Activated CD4-positive, CD25-positive, alpha-beta regulatory T cell treated with anti-CD3 and anti-CD28 coated beads, Interleukin-2, amount 50 U/mL, for 16 hours (primary cell): ENCODE measurements at places on chromosomes 6 and 20.

DNA sequence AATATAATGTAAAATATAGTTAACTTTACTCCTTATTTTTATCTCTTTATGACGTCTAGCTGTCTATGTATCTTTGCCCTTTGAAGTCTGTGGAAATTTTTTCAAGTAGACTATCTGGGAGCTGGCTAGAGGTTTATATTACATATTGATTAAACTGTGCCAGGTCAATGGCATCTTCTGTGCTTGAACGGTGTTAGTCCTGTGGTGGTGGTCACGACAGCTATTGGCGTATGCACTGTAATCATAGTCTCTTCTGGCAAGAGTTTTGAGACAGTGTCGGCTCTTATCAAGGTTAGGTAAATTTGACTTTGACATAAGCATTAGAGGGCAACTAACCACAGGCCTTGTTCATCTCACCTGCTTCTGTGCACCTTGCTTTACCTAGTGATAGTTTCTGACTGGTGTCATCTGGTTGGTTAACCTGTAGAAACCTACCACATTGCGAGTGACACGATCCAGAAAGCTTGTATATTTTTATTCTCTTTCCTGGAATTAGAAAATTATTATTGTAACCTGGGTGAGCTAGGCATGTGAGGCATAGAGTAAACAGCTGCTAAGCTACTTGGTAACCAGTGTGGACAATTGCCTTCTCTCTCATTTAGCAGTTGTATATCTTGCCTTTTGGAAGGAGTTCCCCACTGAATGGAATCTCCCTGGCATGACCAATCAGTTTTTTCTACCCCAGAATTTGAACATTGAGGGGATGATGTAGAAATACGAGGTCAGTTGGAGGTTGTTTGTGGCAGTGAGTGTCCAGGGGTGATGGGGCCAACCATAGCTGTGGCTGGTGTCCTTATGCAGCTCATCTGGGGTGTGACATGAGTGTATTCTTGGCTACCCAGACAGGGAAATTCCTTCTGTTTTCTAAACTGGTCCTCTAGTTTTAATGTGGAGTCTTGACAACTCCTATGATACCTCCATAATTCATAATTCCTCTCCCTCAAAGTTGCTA lies 45.9 kb downstream of the SH3BGRL2 start:
- no peak for DNase-seq

- no peak for DNase-seq
Observed at GRCh38 chr6:36244641-36245280, 25.1 kb upstream of the PNPLA1 start.

GRCh38 chr6:4320860-4321259 lies 185.5 kb upstream of the ECI2 start:
- no peak for DNase-seq

DNA sequence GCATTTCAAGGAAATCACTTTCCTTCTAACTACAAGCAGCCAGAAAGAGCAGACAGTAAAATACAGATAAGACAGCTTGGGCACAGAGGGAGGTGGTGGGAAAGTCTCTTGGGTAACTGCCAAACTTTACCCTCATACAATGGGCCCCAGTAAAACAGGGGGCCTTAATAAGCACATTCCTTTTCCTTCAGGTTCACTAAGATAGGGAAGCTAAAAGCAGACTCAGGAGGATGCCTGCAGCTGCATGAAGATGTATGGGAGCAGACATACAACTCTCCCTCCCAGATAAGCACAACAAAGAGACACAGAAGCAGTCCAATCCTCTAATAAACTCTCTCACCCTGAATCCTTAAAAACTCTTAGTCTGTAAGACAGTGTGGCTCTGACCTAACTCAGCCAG lies 49.0 kb downstream of the SIM1 start:
- DNase-seq: no peak

DNA sequence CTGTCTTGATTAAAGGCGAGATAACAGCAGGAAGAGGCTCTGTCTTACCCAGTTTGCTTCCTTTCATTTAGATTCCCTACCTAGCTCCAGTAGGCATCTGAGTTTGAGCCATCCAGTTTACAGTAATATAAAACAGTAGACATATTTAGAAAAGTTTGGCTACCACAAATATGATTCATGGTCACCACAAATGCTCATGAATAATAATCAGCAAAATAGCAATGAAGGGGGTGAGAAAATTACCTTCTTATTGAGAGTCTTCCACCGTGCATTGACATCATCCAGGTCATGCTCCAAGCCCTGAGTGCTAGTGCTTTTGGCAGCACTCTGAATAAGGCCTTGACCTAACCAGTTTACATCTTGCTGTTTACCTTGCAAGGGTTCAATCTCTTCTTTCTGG lies 106.2 kb downstream of the DST start:
- DNase-seq: no peak

DNA sequence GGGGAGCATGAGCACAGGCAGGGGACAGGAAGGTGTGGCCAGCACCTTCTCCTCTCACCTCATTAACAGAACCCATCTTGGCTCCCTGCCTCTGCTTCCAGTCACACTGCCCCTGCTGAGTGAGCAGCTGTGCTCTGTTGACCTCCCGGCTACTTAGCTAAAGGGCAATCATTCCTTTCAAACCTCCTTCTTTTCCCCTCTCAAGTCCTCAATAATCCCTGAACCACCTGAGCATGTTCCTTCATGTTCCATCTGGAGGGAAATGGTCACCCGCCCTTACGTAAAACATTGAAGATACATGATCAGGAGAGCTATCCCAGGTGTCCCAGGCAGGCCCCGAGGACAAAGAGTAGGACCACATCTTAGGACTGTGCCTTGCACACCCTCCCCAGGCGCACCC lies 21.7 kb upstream of the MRPS10 start:
- DNase-seq: no peak

- DNase-seq: no peak
Observed at GRCh38 chr6:99606656-99607415, at the start of gene PRDM13. Gene PRDM13, plus strand, starts transcription at chr6:99606833. Its CDS starts 202 bp downstream, at chr6:99607035.

- DNase-seq: no peak
Observed at GRCh38 chr6:128303870-128304269, 216.5 kb downstream of the PTPRK start.

DNA sequence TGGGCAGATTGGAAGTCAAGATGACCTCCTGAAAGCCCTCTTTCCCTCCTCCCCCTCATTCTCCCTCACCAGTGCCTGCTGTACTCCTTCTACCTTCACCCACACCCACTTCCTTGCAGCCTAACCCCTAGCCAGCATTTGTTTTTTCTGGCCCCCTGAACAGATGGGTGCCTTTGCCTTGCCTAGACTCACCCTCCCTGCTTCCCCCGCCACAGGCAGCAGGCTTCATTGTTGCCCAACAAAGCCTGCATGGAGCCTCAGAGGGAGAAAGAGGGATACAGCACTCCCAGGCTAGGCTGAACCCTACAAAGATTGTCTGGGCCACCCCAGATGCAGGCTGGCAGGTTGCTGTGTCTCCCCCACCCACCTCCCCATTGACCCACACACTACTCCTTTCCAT lies 2.7 kb downstream of the MOCS1 start:
- DNase-seq: no peak

- no peak for DNase-seq
Observed at GRCh38 chr20:1657556-1658334, at the start of gene SIRPG. Gene SIRPG, minus strand, starts transcription at chr20:1657779. Its CDS starts 65 bp downstream, at chr20:1657714.

- DNase-seq: no peak
Observed at GRCh38 chr6:14880052-14880451, 365.8 kb upstream of the JARID2 start.

GRCh38 chr20:19269737-19270340 lies 57.4 kb downstream of the SLC24A3 start:
- DNase-seq: no peak

- DNase-seq: no peak
Observed at GRCh38 chr6:2230659-2231277, 14.6 kb downstream of the GMDS start.

GRCh38 chr20:48995589-48995988 lies 50.5 kb upstream of the CSE1L start:
- DNase-seq: no peak

GRCh38 chr6:108118359-108118724 lies 43.8 kb upstream of the OSTM1 start:
- DNase-seq: no peak

- DNase-seq: no peak
Observed at GRCh38 chr20:50663095-50663821, 28.1 kb downstream of the RIPOR3 start.
